ENCODE measurements at places on chromosomes 16 and 17.

DNA sequence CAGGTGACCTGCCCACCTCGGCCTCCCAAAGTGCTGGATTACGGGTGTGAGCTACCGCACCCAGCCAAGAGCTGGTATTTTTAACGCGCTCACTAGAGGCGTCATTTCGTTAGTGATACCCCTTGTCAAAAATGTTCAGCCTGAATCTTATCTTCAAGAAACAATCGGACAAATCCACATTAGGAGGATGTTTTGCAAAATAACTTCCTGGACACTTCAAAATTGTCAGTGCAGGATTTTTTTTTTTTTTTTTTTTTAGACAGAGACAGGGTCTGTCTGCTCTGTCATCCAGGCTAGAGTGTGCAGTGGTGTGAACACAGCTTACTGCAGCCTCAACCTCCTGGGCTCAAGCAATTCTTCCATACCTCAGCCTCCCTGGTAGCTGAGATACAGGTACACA is 63.0 kb downstream of the RMI2 start:
- DNase-seq, result no peak

DNA sequence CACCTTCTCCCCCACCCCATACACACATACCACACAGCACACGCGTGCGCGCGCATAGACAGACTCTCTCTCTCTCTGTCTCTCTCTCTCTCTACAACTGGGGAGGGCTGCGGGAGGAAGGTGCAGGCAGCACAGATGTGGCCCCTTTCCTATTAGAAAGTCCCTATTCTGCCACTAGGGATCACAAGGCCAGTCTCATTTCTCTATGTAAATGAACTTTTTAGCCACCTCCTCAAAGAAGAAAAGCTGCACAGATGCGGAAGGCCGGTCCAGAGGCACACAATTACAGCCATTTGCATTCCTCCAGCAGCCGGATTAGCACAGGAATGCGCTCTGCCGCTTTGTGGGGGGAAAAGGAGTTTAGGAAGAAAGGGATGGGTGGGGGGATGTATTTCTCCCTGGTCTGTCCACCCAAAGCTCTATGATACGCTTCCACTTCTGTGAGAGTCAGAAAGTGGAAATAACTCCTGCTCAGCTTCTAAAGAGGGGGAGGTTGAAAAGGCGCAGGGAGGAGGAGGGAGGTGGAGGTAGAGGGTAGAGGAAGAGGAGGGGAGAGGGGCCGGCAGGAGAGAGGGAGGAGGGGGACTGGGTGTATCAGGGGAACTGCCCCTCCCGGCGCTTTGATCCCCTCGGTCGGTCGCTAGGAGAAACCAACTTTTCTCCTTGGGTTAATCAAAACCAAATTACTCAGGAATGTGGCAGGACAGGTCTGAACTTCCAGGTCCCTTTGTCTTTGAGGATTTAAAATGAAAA is 11.7 kb downstream of the ZFHX3 start:
- DNase-seq, result no peak

DNA sequence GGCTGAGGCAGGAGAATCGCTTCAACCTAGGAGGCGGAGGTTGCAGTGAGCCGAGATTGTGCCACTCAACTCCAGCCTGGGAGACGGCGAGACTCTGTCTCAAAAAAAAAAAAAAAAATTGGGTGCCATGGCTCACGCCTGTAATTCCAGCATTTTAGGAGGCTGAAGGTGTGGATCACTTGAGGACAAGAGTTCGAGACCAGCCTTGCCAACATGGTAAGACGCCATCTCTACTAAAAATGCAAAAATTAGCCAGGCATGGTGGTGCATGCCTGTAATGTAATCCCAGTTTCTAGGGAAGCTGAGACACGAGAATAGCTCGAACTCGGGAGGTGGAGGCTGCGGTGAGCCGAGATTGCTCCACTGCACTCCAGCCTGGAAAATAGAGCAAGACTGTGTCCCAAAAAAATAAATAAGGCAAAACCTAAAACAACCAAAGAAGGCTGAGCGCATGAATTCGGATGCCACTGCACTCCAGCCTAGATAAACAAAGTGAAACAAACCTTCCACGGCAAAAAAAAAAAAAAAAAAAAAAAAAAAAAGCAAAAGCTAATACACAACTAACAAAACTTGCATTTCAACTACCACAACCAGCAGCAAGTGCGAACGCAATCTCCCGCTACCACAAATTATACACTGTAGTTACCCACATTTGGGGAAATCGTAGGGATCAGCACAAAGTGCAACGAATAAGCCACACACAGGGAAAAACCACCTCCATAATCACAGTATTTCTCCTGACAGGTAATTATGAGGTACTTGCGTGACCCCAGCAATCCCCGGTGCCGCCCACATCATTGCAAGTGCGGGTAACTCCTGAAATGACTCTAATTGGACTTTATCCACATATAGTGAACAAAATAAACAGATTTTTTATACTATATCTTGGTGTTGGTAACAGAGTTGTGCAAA is 25.6 kb downstream of the TEX14 start:
- no peak for DNase-seq

GRCh38 chr16:74862743-74863244 is 88.2 kb upstream of the FA2H start:
- no peak for DNase-seq

DNA sequence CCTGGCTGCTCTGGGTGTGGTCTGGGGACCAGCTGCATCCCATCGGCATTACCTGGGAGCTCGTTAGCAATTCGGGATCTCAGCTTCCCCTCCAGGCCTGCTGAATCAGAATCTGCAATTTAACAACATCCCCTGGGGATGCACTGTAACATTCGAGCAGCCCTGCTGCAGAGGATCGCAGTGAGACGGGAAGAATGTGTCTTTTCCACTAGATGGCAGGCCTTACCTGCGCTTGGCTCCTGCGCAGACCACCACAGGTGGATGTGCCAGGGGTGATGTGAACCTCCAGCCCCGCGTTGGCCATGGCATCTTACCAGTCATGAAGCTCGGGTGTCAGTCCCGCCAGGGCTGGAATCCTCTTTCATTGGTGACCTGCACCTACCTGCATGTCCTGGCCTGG is 209.9 kb downstream of the PRKCB start:
- no peak for DNase-seq

- DNase-seq, result no peak
These were observed 8.2 kb downstream of the PLD2 start for GRCh38 chr17:4815043-4815675.

GRCh38 chr17:80279895-80280294 is 19.2 kb downstream of the RNF213 start:
- DNase-seq, result no peak

DNA sequence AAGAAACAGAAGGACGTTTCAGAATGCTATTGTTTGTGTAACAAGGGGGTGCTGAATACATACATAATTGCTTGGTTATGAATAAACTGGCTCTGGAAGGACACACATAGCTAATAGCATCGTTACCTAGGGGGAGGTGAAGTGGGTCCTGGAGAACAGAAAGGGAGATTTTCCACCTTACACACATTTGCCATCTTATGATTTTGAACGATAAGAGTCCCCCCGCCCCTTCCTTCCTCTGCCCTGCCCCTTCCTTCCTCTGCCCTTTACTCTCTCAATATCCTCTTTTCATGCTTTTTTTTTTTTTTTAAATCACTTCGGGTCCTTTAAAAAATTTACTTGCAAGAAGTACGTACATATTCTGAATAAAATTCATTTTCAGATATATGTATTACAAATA is 902 bp upstream of the DHRS7B start:
- no peak for DNase-seq
